Frontal cortex (tissue), 4 donors: ENCODE measurements at places on chromosomes 13 and 19. TPM values are rescaled to one million over a fixed set of nuclear protein-coding genes. Genes with fewer than 3 reads are reported as not detected.

GRCh38 chr13:77312311-77312710, 14.6 kb downstream of the MYCBP2 start:
- no peak for DNase-seq

GRCh38 chr19:45498411-45499195, at the start of gene PPM1N:
PPM1N (plus strand) TSS chr19:45498443; CDS start chr19:45498473, 30 bp downstream.
- peak; percentile 37 for DNase-seq

GRCh38 chr19:17303940-17304267, 679 bp upstream of the ABHD8 start:
- DNase-seq: no peak

DNA sequence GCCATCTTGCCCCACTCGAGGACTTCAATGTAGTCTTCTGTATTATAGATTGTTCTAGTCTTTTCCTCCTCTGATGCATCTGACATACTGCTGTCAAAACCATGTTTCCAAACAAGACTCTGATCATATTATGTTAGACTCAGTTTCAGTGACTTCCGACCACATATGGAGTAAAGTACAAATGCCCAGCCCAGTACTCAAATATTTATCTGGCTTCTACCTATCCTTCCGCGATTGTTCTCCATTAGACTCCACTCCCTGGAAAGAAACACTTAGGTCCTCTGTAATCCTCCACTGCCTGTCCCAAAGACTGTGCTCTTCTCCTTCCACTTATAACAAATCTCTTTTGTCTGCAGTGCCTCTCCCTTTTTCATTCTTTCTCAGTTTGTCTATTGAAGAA, 439.5 kb downstream of the EFNB2 start:
- DNase-seq: no peak

DNA sequence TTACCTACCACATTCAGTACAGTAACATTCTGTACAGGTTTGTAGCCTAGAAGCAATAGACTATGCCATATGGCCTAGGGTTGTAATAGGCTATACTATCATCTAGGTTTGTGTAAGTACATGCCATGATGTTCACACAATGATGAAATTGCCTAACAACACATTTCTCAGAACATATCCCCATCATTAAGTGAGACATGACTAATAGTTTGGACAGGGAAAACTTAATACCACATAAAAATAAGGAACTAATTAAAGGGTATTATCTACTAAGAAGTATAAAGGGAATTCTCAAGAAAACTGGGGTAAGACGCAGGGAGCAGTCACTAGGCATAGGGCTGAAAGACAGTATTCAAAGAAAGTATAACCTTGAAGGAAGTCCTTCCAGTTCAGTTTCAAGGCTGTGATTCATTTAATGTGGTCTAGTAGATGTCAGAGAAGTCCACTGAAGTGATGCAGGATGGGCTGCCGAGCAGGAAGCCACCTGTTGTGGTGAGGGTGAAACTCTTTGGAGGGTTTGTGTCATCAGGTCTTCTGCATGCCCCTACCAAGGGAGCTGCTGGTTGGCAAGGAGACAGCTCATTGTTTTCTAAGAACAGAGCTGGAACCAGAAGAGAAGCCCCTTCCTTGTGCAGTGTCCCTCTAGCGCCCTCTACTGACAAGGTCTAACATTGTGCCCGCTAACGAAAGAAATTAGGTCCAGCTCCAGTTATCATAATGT, 122.9 kb downstream of the OLFM4 start:
- peak; percentile 20 for DNase-seq

DNA sequence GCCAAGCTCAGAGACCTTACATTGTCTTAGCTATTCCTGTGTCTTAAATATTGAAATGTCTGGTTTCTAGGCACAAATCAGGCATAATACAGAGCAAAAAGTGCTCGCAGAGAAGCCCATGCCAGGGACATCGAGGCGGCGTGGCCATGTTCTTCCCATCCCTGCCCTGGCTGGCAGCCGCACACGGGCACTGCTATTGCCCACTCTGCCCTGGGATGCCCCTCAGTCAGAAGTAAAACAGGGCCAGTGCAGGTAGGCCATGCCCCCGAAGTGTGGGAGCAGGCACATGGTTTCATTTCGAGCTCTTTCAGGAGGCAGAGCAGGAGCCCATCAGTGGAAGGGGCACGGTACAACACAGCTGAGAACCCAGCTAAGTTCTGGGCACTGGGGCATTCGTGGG, 113.5 kb downstream of the COL4A1 start:
- DNase-seq: no peak

DNA sequence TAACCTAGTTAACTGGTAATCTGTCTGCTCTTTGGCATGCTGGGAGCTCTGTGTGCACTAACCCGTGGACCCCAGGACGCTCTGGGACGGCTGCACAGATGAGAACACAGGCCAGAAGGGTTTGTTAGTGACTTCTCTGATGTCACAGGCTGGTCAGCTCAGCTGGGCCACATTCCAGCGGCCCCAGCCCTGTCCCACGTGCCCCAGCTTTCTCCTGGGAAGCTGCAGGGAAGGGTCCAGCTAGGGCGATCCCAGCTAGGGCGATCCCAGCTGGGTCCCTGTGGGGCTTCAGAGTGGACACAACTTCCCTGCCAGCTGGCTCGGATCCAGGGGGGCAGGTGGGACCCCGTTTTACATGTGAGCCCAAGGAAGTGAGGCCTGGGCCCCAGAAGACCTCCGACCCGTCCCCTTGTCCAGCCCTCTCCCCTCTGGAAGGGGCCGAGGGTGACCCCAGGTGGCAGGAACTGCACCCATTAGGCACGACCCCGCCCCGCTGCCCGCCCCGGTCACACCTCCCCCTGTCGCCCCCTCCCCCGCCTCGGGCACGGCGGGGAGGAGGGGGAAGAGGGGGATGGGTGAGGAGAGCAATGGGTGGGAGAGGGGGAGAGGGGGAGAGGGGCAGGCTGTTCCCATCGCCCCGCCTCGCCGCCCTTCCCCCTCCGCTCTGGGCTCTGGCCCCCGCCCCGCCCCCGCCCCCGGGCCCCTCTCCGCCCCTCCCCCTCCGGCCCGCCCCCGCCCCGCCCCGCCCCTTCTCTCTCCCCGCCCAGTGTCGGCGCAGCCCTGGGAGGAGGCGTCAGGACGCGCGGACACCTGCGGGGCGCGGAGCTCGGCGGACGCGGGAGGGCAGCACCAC, 75.2 kb upstream of the MCF2L start:
- peak; percentile 90 for DNase-seq

DNA sequence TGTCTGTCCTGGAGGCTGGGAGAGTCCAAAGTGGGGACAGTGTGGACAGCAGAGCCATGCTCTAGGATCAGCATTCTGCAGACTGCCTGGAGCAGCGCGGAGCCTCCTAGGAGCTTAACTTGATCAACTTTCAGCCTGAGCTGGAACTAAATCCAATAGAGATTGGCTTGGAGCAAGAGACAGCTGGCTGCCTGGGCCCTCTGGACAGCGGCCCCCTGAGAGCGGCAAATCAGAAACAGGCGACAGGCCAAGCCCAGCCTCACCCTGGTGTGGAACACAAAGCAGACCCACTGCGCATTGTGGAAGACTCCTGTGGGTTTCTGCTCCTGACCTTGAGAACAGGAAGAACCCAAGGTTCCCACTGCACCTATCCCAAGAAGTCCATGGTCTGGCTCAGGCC, 462.2 kb downstream of the TSHZ3 start:
- no peak for DNase-seq

GRCh38 chr13:96825653-96826052, 168.6 kb downstream of the OXGR1 start:
- DNase-seq: no peak

DNA sequence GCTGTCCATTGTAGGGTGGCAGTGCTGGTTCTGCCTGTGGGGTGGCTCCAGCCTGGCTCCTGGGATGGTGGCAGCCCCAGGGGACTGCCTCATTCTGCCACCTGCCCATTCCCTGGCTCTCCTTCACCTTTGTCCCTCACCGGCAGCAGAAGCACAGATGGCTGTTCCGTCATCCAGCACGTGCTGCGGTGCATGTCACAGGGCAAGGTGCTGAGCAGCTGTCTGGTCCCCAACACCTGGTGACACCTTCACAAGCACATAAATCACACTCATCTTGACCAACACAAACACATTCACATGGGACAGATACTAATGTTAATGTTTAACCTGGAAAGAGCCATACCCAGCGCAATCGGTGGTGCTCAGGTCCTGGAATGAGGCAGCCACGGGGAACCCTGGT, 126.8 kb downstream of the UQCRFS1 start:
- no peak for DNase-seq

- DNase-seq: no peak
Observed at GRCh38 chr19:13234518-13234917, 84.3 kb downstream of the IER2 start.

DNA sequence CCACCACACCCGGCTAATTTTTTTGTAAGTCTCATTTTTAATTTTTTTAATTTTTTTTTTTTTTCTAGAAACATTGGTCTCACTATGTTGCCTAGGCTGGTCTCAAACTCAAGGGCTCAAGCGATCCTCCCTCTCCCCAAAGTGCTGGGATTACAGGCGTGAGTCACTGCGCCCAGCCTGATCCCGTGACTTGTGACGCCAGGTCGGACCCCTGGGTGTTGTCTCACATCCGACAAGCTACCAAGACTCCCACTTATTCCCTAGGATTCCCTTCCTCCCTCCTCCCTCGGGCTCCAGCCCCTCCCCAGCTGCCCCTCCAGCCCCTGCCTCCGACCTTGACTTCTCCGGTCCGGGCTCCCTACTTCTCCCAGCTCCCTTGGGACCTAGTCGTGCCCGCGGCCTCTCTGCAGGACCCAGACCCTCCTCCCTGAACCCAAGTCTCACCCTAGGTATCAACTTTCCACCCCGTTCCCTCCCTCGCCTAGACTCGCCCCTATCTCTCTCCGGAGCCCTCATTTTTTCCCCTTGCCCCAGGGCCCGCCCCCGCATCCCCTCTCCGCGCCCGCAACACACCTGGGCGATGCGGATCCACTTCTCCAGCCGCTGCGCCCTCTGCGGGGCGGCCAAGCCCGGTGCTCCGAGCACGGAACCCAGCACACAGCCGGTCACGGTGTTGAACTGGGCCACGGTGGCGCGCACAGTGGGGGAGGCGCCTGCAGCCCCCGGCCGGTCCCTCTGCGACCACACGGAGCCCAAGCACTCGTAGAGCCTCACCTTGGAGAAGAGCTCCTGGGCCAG, 13.1 kb downstream of the RGL3 start:
- DNase-seq: no peak

TEKTIP1 gene
- total RNA-seq: 0.41 TPM

ZSWIM9 gene
- 2.0 TPM for total RNA-seq

ZNF699 gene
- total RNA-seq: 25.3 TPM

KIR3DL1 gene
- not detected for total RNA-seq

SPACA4 gene
- not detected for total RNA-seq

SHISA2 gene
- 53.8 TPM for total RNA-seq

C19orf85 gene
- total RNA-seq: not detected

CLPTM1 gene
- 35.1 TPM for total RNA-seq

MIER2 gene
- total RNA-seq: 3.7 TPM

KIR2DL1 gene
- total RNA-seq: not detected
